ENCODE measurements at places on chromosomes 16 and 17.

- H3K4me1 ChIP-seq: no peaks in the 10 kb centered on the region
- no peak overlapping the region for H3K27ac ChIP-seq
These were observed 881.3 kb downstream of the CDH11 start for GRCh38 chr16:64240586-64240985.

DNA sequence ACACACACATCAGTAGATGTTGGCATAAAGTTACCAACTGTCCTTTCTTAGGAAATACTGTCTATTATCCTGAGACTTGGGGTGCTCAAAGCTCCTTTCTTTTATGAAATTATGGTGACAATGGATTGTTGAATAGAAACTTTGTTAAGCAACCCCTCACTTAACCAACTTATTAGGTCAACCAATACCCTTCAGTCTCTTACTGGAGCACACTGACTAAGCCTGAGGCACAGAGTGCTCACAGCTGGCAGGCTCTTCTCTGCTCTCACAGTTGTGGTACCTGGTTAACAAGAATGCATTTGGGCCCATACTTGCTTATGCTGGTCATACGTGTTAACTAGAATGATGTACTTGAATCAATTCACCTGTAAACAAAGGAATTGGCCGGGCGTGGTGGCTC, 24.8 kb downstream of the CD300LF start:
- H3K27ac ChIP-seq: no peak overlapping the region
- peaks cover 19% of the 10 kb centered on the region for H3K27me3 ChIP-seq
- H3K36me3 ChIP-seq: no peaks in the 10 kb centered on the region
- H3K4me1 ChIP-seq: no peaks in the 10 kb centered on the region

DNA sequence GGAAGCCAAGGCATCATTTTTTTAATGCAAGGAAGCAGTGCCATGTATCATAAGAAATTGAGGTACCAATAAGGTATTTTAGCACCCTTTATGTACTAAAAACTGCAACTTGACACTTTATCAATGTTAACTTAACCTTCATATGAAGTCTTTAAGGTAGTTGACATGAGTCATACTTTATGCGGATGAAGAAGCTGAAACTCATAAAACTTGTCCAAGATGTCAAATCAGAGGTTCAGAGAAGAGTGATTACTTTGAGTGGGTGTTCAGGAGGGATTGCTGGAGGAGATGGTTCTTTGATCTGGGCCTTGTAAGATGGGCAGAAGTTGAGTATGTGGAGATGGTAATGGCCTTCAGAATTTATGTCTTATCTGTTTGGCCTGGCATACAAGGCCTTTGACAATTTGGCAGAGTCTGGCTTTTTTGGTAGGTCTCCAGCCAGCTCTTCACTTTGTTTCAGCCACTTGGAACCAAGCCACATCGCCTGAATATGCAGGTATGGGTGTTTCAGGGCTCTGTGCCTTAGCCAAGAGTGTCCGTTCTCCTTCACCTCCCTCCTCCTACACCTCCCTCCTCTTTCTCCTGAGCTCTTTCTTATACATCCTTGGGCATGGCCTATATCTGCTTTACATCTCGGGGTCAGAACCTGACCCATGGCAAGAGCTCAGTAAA, 23.7 kb downstream of the YPEL2 start:
- H3K27ac ChIP-seq: no peak overlapping the region
- peaks cover 24% of the 10 kb centered on the region for H3K4me1 ChIP-seq
- DNase-seq: peak; percentile 31
- no peak overlapping the region for H3K4me3 ChIP-seq
- H3K36me3 ChIP-seq: no peaks in the 10 kb centered on the region
- H3K27me3 ChIP-seq: peaks cover 19% of the 10 kb centered on the region

GRCh38 chr16:69833357-69834282, 71.5 kb downstream of the WWP2 start:
- no peaks in the 10 kb centered on the region for H3K36me3 ChIP-seq
- no peak overlapping the region for H3K4me3 ChIP-seq
- no peaks in the 10 kb centered on the region for H3K27me3 ChIP-seq
- DNase-seq: no peak
- no peak overlapping the region for H3K27ac ChIP-seq

Measured in HCT116 (cell line).